Purkinje cell (primary cell): ENCODE measurements at places on chromosomes 5 and 9. TPM values are rescaled to one million over a fixed set of nuclear protein-coding genes. Genes with fewer than 3 reads are reported as not detected.

CARD6 gene
- 0.22 TPM in 1 of 2 replicates, not detected in the other for polyA plus RNA-seq

GRIN3A gene
- polyA plus RNA-seq = 2.8 TPM in 1 of 2 replicates, not detected in the other

CDC20B gene
- polyA plus RNA-seq = 0.21 TPM in 1 of 2 replicates, not detected in the other

ZNF462 gene
- 17.6 and 32.7 TPM in 2 replicates for polyA plus RNA-seq

PKD2L2 gene
- 1.3 TPM in 1 of 2 replicates, not detected in the other for polyA plus RNA-seq

CMYA5 gene
- polyA plus RNA-seq = 3.4 and 4.0 TPM in 2 replicates
